Spleen (tissue), 13 donors: ENCODE measurements at places on chromosomes 5 and 9.

DNA sequence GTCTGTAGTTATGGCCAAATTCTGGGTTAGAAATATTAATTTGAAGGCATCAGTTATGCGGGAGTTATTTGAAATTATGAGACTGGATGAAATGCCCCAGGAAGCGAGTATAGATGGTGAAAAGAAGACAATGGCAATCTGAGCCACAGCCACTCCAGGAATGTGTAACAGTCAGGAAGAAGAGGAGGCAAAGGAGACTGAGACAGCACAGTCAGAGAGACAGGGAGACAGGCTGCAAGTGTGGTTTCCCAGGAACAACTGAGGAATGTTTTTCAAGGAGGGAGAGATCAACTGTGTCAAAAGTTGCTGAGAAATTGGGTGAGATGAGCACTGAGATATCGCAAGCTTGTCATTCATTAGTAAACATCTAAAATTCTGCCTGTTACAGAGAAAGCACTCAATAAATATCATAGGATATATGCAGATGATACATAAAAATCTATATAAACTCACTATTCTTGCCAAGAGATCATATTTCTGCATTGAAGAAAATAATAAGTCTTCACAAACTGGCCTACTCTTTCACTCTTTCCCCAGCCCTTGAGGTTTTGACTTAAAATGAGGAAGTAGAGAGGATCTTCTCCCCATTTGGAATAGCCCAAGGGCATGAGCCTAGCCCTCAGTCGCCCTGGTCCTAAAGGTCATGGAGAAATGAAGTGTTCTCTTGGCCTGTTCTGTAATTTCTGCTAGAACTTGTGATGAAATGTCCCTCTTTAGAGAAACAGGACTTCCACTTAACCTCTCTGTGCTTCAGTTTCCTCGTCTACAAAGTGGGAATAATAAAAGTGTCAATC, 48.5 kb upstream of the RLN1 start:
- no peak for DNase-seq

DNA sequence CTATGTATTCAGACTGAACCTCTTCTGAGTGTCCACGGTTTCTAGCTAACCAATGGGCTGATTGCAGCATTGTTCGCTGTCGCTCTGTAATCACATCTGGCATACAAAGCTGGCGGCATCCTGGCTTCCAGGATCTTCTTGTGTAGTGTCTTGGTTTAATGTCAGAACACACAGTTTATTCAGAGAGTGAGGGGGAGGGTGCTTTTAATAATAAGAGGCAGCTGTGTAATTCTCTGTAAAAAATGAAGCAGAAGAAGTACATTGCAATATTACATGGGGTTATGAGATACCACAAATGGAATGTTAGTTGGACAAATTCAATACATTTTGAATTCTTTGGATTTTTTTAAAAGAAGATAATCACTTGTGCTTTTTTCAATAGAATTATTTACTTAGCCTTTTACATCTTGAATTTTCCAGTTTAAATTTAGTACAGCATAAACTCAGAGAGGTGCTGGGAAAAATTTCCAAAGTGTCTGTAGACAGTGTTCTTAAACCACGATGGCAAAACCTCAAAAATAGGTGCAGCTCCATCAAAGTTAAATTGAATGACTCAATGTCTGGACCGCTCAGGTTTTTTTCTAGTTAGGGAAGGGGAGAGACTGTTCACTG, 206.0 kb downstream of the PCSK1 start:
- no peak for DNase-seq

DNA sequence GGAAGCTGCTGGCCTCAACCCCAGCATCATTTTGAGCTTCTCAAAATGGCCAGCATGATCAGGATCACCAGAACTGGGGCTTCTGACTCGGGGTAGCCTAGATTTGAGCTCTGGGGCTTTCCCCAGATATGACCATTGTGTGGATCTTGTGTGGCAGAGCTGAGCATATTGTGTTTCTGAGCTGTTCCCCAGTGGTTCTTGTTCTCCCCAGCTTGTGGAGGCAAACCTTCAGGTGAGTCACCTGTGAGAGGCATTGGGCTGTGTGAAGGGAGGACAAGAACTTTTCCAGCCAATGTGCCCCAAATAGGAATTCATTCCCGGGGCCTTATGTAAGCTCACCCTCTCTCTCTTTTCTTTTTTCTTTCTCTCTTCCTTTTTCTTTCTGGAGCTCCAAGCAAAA, 80.7 kb upstream of the PITX1 start:
- peak; percentile 49 for DNase-seq

GRCh38 chr9:27634879-27635278, 61.6 kb upstream of the C9orf72 start:
- no peak for DNase-seq

- no peak for DNase-seq
Measured at GRCh38 chr9:130756455-130757152, 63.0 kb downstream of the EXOSC2 start.

DNA sequence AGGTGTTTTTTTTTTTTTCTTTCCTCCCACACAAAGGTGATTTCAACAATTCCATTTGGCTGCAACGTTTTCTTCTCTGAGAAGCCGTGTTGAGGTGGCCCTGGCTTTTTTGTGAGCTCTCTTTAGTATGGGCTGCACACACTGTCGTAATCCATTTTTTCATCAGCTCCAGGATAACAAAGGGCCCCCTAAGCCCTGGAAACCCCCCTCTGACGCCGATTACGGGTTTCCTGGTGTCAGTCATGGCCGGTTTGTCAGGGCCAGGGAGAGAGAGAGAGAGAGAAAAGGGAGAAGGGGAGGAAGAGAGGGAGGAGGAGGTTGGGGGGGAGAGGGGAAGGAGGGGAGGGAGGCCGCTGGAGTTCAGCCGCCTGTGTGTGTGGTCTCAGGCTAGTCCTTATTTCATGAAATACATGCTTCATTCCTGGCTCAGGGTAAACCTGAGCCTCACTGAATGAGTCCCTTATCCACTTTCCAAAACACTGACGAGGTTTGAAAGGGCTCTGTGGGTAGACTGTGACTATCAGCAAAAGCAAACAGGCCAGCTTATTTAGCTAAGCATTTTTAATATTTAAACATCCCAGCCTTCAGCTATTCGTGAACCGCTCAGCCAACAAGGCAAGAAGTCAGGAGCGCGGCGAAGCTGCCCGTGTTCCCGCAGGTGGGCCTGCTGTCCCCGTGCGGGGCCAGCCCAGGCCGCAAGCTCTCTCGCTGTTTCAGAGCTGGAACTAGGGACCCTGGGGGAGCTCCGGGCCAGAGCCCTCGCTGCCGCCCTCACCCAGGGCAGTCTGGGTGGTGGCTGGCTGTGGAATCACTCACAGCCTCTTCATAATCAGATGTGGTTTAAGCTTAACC, 172.8 kb downstream of the ERCC6L2 start:
- peak; percentile 50 for DNase-seq
